NCI-H187 (cell line): ENCODE measurements at places on chromosomes 4 and X.

GRCh38 chr4:39427520-39428114 is 20.9 kb downstream of the KLB start:
- DNase-seq, result no peak

DNA sequence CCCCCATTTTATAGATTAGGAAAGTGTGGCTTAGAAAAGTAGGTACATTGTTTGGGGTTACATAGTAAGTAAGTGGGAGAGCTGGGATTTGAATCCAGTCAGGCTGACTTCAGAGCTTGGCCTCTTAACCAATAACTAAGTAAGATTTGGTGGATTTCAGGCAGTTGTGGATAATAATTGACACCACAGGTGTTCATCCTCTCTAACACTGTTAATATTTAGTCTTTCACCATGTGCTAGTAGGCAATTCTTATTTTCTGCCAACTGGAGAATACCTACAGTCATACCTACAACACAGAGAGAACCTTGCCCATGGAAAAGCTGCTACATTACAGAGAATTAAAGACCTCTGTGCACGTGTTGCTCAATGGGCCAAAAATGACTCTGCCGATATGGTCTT is 89.5 kb downstream of the DIAPH2 start:
- no peak for DNase-seq

GRCh38 chr4:73187325-73187724 is 71.3 kb downstream of the ANKRD17 start:
- no peak for DNase-seq

GRCh38 chr4:139666735-139667281 is 1.2 kb downstream of the MGST2 start:
- no peak for DNase-seq

DNA sequence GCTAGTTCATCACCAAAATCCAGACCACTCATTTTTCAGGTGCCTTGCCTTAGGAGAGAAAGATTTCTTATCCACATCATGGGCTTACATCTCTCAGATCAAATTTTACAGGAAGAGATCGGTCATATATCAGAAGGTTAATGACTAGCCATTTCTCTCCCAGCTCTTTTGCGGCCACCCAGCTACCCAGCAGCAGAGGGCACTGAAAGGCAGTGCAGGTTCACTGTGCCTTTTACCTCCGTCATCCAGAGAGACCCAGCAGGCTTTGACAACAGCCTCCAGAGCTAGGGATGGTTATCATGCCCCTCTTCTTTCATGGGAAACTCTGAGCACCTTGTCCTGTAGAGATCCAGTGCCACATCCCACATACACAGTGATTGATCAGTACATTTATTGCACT is 384.8 kb downstream of the AFF2 start:
- no peak for DNase-seq

DNA sequence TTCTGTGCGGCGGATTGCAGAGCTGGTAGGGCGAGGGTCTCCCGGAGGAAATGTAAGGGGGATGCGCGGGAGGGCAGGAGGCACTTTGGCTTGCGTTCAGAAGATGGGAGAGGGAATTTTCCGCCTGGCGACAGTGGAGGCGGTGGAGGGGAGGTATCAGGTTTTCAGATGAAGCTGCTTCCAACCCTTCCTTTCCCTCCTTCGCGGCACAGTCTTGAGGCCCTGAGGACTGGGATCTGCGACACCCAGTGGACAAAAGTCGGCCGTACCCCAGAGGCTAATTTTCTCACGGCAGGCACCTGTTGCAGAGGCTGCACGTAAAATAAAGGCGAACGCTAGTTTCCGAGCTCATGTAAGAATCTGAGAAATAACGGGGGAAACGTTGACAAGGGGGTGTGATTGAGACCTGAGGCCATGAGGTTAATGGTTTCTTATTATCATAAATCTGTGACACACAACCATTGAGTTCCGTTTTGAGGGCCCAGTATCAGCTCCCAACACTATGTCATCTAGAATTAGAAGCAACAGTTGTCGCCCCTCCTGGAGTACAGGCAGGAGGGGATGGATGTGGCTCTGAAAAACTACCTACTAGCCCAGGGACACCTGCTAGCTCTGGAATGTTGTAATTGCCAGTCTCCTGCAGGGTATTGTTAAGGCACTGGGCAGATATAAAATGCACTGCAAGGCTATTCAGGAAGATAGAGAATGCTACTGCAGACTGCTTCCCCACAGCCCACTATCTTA is 1.1 kb downstream of the ZCCHC18 start:
- DNase-seq, result no peak

- no peak for DNase-seq
These were observed 9.8 kb downstream of the PABPC1L2A start for GRCh38 chrX:73069365-73070035.

DNA sequence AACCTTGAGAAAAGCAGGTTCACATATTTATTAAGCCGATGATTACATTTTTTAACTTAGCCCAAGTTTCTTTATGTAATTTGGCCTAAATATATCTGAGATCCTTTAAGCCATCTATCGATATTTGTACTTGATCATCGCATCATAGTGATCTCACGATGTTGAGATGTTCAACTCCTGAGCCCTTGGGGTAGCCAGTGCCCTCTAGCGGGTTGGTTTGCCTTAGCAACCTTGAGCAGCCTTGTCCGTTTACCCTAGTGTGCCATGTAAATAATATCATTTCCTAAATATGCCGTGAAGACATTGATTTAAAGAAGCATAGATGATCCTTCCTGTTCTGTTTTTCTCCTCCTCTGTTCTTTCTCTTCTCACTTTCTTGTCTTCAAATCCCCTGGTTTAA is 432.2 kb downstream of the RPA4 start:
- no peak for DNase-seq

- no peak for DNase-seq
These were observed 178.3 kb downstream of the SNCA start for GRCh38 chr4:89658701-89659024.

- DNase-seq, result no peak
These were observed 24.9 kb upstream of the OCIAD2 start for GRCh38 chr4:48931459-48931858.

GRCh38 chr4:15370296-15370695 is 57.5 kb upstream of the C1QTNF7 start:
- DNase-seq, result no peak

DNA sequence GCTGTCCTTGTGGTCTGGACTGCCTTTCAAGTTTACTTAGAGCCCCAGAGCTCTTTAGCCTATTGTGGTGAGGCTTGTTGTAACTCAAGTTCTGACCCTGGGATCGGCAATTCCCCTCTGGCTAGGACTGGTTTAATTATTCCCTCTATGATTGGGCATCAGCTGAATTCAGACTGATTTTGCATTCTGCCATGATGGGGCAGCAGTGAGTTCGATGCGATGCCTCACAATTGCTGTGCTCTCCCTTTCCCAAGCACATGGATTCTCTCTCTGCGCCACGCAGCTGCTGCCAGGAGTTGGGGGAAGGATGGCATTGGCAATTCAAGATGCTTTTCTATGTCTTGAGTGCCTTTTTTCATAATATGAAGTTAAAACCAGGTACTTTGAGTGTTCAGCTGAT is 327.8 kb upstream of the CXorf51B start:
- DNase-seq, result no peak

GRCh38 chr4:119025916-119026661 is 109.5 kb upstream of the MYOZ2 start:
- no peak for DNase-seq

DNA sequence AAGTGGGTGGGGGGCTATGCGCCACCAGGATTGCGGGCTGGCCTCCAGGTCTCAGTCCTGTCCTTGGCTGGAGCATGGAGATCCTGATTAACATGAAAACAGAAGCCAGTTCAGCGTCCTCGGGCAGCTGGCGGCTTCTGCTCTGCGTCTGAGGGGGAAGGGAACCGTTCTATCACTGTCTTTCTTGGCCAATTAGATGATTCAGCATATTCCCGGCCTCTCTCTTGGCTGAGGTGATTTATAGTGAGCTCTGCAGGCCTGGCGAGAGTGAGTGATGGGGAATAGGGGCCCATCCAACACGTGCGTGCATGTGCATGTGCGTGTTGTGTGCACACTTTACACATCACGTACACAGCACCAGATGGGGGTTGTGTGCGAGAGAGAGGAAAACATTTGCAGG is 145.8 kb upstream of the ATP6AP2 start:
- DNase-seq, result no peak

- no peak for DNase-seq
These were observed 2.4 kb downstream of the PPP2R2C start for GRCh38 chr4:6469898-6470501.

DNA sequence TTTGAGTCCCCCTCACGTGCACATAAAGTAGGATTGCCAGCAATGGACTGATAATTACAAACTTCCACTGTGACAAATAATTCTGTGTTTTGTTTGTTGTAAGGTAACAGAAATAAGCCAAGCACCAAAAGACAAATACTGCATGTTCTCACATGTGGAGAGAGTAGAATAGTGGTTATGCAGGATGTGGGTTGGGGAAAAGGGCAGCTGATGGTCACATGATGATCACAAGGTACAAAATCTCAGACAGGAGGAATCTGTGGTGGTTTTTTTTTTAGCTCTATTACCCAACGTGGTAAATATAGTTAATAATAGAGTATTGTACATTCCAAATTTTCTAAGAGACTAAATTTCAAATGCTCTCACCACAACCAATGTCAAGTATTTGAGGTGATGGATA is 182.3 kb downstream of the BANK1 start:
- DNase-seq, result no peak

- DNase-seq, result peak; percentile 88
These were observed 357.9 kb downstream of the UNC5C start for GRCh38 chr4:95190751-95191436.

- no peak for DNase-seq
These were observed 829.9 kb downstream of the FAT4 start for GRCh38 chr4:126144543-126145237.

DNA sequence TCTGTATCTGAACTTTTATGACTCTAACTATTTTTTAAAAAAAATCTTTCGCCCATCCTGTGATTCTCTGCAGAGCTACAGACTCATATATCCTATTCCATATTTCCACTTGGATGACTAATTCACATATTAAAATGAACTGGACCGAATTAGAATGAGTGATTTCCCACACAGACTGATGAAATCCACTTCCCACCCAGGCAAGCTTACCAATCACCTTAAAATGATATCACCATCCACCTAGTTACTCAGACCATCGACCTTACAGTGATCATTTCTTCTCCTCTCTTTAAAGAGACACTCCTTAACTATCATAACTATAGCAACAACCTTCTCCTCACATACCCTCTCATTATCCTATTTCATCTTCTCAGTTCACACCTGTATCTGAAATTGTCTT is 34.1 kb upstream of the GUCY1B1 start:
- no peak for DNase-seq

DNA sequence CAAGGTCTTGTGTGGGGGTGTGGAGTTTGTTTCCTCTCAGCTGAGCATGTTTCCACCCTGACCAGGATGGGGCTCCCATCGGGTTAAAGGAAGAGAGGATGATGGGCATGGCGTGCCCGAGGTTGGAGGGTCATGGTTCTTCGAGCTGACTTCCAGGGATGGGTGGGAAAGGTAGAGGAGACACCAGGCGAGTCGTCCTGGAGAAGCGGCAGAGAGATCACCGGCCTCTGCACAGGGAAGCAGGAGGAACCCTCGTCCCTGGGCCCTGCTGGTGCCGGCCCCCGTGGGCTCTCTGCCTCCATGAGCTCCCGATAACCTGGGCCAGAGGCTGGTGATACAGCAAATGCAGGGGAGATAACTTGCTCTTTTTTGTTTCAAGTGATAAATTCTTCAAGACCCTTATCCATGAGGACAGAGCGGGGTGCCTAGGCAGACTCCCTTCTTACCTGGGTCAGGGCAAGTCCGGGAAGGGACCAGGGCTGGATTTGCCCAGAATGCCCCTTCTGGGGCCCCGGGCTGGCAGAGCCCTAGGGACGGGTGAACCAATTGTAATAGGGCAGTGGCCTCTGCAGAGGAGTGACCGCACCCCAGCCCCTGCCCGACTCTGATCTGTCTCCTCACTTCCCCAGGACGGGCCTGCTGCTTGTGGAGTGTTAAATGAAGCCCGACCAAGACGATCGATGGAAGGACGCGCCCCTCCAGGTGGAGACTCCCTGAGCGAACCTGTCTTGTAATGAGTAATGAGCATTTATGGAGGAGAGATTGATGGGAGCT is 63.0 kb downstream of the CPZ start:
- no peak for DNase-seq

GRCh38 chr4:27692868-27693634 is 832.4 kb downstream of the STIM2 start:
- no peak for DNase-seq

DNA sequence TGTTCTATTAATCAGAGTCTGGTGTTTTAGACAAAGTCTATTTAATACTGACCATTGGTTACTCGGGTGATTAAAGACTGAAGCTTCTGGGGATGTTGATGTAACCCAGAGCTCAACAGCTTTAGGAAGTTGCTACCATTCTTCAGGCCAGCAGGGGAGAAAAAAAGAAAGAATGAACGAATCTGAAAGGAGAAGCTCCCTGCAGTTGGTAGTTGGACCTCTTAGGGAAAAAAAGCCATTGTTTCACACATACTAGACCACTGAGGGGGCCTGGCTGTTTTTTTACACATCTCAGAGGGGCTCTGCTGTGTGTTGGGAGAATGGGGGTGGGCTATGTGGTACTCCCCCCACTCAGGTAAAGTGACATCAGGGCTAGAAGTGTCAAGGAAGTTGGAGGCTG is 378.9 kb downstream of the KCNIP4 start:
- DNase-seq, result no peak

- DNase-seq, result no peak
These were observed 64.9 kb downstream of the HMGB2 start for GRCh38 chr4:173269280-173269679.

GRCh38 chrX:118978451-118978850 is 4.0 kb downstream of the LONRF3 start:
- DNase-seq, result no peak

- no peak for DNase-seq
These were observed 4.0 kb upstream of the ZNF518B start for GRCh38 chr4:10461091-10461849.

GRCh38 chrX:9396930-9397329 is 67.9 kb upstream of the TBL1X start:
- DNase-seq, result no peak

DNA sequence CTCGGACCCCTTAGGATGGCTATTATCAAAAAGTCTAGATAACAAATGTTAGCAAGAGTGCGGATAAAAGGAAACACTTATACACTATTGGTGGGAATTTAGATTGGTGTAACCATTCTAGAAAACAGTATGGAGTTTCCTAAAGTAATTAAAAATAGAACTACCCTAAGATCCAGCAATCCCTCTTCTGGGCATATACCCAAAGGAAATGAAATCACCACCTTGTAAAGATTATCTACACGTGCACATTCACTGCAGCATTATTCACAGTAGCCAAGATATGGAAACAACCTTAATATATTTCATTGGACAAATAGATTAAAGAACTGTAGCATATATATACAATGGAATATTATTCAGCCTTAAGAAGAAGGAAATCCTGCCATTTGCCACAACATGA is 462.4 kb downstream of the IQCM start:
- no peak for DNase-seq

DNA sequence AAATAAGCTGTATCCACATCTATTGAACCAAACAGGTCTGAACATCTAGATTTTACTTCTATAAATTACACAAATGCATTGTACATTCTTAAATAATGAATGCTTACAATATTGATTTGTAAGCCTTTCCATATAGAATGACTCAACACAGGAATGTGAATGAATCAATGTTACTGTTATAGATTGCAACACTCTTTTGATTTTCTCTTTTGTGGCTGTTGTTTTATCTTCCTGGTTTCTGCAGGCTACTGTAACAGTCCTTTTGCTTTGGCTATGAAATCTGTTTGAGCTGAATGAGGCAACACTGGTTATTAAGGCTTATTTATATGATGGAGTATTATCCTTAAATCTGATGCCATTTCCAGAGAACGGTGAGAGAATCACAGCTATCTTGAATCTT is 49.5 kb downstream of the GPR50 start:
- no peak for DNase-seq
